ENCODE measurements at places on chromosomes 1 and 21. TPM values are rescaled to one million over a fixed set of nuclear protein-coding genes. Genes with fewer than 3 reads are reported as not detected.

EYA3 gene
- total RNA-seq: 30.1 TPM

- DNase-seq: no peak
- no peak overlapping the region for H3K4me3 ChIP-seq
- H3K36me3 ChIP-seq: no peaks in the 10 kb centered on the region
These were observed 306.3 kb upstream of the POU3F1 start for GRCh38 chr1:38352869-38353268.

C4BPA gene
- not detected for total RNA-seq

DNA sequence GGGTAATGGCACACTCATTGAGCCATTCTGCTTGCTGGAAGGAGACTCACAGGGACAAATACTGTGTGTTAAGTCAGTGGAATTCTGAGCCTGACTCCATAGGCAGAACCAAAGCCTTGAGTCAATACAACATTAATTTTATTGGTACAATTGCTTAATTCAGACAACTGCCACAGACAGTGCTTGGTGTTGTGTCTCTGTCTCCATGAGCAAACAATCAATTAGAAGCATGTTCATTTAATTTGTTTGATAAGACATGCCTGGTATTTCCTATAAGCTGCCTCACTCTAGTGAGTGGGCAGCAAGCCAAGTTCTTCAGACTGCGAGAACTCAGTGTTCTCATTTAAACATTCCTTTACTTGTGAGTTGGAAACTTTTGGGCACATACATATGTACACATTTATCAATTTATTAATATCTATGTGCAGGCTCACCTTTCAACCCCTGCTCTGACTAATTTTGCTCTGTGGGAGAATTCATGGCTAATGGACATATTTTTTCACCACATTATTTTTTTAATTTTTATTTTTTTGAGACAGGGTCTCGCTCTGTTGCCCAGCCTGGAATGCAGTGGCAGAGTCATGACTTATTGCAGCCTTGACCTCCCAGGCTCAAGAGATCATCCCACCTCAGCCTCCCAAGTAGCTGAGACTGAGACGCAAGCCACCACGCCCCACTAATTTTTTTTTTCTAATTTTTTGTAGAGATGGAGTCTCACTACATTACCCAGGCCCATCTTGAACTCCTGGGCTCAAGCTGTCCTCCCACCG is 4.5 kb upstream of the SRSF10 start:
- DNase-seq: no peak
- no peak overlapping the region for H3K4me3 ChIP-seq
- H3K36me3 ChIP-seq: peaks cover 1% of the 10 kb centered on the region
- H3K27ac ChIP-seq: no peak overlapping the region
- H3K4me1 ChIP-seq: peaks cover 16% of the 10 kb centered on the region
- no peaks in the 10 kb centered on the region for H3K27me3 ChIP-seq

All from activated CD4-positive, alpha-beta T cell treated with anti-CD3 and anti-CD28 coated beads for 36 hours (primary cell).